Heart right ventricle (tissue), 16 donors: ENCODE measurements at places on chromosomes 7 and 10. TPM values are rescaled to one million over a fixed set of nuclear protein-coding genes. Genes with fewer than 3 reads are reported as not detected.

GRCh38 chr7:69839782-69840181 lies 241.5 kb downstream of the AUTS2 start:
- no peak for DNase-seq

PRF1 gene
- 1.5 TPM for polyA plus RNA-seq

DNA sequence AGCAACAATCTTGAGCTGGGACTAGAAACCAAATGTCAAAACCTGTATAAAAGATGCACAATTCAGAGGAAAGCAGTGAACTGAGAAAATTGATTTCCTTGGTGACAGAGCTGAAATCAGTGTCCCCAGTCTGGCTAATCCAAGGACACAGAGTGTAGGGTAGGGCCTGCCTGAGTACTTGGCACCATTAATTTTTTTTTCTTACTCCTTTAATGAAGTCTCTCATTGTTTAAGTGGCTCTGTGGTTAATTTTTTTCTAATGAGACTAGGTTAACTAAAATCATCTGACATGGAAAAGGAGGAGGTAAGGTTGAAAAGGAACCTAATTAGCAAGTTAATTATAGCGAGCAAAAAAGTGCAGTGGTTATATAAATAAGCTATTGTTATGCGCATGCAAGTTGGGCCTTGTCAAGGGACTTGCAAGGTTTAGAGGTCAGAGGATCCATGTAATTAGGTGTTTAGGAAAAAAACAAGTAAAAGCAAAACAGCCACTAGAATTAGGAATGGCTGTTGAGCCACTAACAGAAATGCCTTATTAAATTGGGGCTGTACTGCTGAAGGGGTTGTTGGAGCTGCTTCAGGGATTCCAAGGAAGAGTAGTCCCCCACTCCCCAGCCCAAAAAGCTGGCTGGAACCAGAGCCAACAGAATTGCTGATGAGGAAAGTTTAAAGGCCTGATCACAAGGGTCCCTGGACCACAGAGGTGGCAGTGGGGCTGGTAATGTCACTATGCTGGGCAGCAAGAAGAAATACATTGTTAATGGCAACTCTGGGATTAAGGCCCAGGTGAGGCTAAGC lies 58.9 kb upstream of the STRIP2 start:
- no peak for DNase-seq

ANKIB1 gene
- 5.5 TPM for polyA plus RNA-seq

DNA sequence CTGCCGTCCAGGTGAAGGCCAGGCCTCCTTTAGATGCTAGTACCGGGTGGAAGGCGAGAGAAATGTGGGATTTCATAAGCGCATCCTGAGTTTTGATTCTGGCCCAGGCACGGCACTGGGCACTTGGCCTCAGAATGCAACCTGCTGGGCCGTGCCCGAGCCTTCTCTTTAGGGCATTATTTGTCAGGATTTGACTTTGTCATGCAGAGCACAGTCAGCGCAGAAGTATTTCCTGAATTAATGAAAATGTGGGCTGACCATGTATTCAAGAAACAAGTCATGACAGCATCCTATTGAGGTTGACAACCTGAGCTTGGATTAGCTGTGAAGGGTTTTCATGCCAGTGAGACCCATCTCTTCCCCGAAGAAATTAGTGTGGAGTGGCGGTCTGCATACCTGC lies 34.4 kb downstream of the RCC1L start:
- DNase-seq: no peak

- DNase-seq: no peak
Observed at GRCh38 chr10:91422915-91423314, 12.8 kb downstream of the HECTD2 start.

OPN4 gene
- polyA plus RNA-seq: 0.10 TPM

GRCh38 chr10:73992899-73993788 lies 4.8 kb upstream of the VCL start:
- no peak for DNase-seq

- DNase-seq: no peak
Observed at GRCh38 chr10:116909307-116909706, 60.0 kb downstream of the ENO4 start.

UCN3 gene
- not detected for polyA plus RNA-seq

DNA sequence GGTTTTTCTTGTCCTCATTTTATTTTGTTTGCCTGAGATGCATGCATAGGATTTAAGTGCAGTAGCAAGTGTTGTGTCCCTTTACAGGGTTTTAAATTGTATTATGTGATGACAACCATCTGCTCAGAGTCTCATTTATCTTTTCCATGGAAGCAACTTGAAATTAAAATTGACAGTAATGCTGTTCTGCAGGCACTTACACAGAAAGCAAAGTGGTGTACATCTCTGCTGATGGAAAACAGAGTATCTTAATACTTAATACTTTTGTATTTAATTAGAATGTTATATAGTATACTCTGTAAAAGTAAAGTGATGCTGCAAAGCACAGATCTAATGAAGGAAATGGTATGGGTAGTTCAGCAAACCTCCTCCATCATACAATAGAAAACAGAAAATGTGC lies 482.9 kb downstream of the POM121L12 start:
- no peak for DNase-seq

- no peak for DNase-seq
Observed at GRCh38 chr7:33251301-33251700, 121.9 kb downstream of the BBS9 start.

GIMAP6 gene
- 24.3 TPM for polyA plus RNA-seq

- DNase-seq: no peak
Observed at GRCh38 chr7:147535701-147536111, 1054.9 kb upstream of the C7orf33 start.

LOXL4 gene
- polyA plus RNA-seq: 1.7 TPM

GJD4 gene
- polyA plus RNA-seq: not detected

DNA sequence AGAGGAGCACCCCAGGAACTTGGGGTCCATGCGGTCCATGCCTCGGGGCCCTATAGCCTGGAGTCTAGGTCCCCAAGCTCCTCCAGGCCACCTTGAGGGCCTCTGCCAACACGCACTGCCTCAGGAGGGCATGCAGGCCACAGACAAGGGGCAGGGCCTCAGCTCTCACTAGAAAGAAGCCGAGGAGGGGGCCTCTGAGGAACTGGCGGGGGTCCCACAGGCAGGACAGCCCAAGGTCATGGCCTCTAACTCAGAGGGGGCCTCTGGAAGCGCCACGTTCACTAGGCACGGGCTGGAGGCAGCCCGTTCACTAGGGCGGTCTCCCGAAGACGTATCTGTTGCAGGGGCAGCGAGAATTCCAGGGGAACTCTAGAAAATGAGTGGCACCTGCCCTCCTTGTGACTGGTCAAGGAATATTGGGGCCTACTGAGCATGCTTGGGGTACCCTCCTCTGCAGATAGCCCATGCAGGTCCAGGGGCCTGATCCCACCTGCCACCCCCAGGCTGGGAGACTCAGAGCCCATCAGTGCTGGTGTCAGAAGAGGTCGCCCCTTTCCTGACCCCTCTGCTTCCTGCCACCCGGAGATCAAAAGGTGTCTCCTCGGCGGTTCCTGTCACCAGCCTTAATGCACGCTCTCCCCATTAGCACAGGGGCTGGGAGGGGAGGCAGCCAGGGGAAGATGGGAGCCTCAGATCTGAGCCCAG lies 86.7 kb upstream of the RET start:
- DNase-seq: no peak

DDX21 gene
- 10.2 TPM for polyA plus RNA-seq

GRCh38 chr7:139618482-139619366 lies 95.2 kb downstream of the CLEC2L start:
- DNase-seq: peak; percentile 39

FZD1 gene
- 3.8 TPM for polyA plus RNA-seq

DNA sequence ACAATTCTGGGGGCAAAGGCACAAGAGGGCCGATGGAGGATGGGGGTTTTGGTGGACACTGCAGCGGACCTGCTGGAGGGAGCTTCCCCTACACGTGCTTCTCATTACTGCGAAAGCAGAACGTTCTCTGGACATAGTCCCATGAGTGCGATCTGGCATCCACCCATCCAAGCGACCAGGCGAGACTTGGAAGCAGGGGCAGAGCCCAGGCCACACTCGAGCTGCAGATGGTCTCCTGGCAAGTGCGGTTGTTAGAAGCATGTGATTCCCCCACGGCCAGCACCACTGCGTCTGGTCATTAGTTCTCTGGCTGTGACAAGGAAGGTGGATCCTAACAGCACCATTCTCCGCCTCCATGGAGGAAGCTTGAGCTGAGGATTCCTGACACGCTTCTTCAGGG lies 118.4 kb upstream of the TCERG1L start:
- no peak for DNase-seq

DNA sequence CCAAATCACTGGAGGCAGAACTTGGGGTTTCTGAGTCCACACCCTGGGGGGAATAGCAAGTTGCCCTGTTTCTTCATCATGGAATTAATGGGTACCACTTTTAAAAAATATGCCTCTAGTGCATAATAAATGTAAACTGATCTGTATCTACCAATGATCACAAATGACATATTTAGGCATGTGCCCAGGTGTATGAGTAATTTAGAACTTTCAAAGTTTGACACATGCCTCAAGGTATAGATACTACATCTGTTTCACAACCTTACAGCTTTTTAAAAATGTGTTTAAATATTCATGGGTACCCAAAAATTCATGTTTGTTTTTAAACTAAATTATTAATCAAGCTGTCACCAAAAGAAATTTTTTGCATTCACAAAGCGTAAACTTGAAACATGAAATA lies 226.0 kb downstream of the KIAA1217 start:
- DNase-seq: no peak

C7orf33 gene
- not detected for polyA plus RNA-seq

DNA sequence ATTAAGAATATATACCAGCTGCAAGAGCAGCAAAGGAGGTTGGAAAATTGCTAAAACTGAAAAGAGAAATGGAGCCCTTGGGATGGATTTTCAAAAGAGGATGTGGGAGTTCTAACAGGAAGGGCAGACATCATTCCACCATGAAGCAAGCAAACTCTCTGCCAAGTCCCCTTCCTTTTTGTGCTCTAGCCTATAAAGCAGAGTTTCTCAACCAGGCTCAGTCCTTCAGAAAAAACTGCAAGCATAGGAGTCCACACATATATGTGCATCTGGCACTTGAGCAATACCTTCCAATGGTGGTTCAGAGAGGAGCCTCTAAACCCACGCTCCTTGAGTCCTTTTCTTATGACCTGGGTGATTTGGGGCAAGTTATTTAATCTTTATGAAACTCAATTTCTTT lies 98.6 kb upstream of the MKX start:
- DNase-seq: no peak

TPST1 gene
- polyA plus RNA-seq: 2.0 TPM

DNA sequence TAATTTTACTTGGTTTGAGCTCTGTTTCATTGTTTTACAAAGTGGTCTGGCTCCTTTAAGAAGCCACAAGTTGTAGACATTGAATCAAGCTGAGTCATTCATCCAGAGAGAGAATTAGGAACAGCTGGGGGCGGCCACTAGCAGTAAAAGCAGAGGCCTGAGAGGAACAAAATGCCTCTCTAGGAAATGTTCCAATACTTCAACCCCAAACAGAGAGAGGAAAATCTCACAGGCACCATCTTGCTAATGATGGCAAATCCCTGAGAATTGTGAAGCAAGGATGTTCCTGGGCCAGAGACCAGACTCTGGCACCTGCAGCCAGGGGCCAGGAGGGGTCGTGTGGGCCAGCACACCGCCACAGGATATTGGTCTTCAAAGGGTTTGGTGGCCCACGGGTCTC lies 26.5 kb upstream of the TRIL start:
- peak; percentile 40 for DNase-seq

DNA sequence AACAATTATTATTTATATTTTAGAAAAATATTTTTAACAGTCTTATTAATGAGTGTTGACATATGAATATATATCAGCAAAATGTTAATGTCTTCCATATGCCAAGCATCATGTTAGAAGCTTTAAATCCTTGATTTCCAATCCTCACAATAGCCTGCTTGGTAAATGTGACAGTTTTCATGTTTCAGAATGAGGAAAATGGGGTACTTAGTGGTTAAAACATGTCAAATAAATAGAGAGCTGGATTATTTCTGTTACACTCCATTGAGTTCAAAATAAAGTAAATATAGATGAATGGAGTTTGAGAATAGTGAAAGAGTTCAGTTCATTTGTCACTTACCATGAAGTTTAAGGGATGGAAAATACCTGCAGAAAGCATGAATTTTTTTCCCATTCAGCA lies 377.4 kb downstream of the MALRD1 start:
- no peak for DNase-seq

GRCh38 chr7:83691095-83691494 lies 42.2 kb upstream of the SEMA3E start:
- no peak for DNase-seq

OR2A12 gene
- not detected for polyA plus RNA-seq

DNA sequence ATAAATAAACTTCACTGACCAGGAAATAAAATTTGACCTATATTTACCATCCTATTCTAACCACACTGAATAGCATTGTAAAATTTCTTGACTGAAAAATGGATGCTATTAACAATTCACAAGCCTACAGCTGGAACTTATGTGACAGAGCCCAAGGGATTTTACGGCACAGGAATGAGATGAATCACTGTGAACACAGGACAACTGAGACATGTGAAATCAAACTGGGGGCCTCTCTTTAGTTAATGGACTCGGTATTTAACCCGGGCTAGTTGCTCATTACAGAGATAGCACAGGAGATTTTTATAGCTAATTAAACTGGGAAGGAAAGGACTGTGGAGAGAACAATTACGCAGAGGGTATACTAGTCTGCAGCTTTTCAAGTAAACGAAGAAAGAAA lies 100.6 kb downstream of the MICU1 start:
- DNase-seq: no peak

DNA sequence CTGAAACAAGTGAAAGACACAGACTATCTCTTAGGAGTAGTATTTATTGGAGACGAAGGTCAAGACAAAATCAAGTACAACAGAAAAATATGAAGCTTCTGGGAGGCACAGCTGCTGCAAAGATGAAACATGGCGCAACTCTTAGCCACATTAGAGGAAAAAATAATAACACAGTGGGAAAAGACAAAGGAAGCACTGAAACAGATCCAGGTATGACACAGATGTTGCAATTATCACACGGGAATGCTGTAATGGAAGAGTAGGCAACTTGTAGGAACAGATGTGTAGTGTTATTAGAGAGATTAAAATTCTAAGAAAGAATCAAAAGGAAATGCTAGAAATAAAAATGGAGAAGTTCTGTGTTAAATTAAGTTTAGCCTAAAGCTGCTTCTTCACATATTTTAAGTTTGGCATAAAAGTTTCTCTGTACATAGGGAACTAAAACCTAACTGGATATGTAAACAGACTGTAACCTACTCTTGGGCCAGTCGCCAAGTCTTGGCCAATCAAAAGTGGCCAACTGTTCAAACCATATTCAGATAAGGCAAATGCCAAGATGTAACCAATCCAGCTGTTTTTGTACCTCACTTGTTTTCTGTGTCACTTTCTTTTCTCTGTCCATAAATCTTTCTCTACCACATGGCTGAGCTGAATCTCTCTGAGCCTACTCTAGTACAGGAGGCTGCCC lies 1132.0 kb upstream of the LRRTM3 start:
- no peak for DNase-seq

ITPRID1 gene
- not detected for polyA plus RNA-seq

GRCh38 chr7:118080947-118081346 lies 103.0 kb upstream of the LSM8 start:
- no peak for DNase-seq

- no peak for DNase-seq
Observed at GRCh38 chr7:54995610-54996363, 23.0 kb upstream of the EGFR start.

H2BK1 gene
- polyA plus RNA-seq: not detected

ELN gene
- 65.8 TPM for polyA plus RNA-seq

GRCh38 chr7:26444555-26444954 lies 152.9 kb downstream of the SNX10 start:
- DNase-seq: no peak

GRCh38 chr7:124700655-124701054 lies 64.9 kb downstream of the GPR37 start:
- no peak for DNase-seq

KCNH2 gene
- polyA plus RNA-seq: 99.9 TPM
